Dermis blood vessel endothelial cell (primary cell): ENCODE measurements at places on chromosomes 2 and 18. TPM values are rescaled to one million over a fixed set of nuclear protein-coding genes. Genes with fewer than 3 reads are reported as not detected.

GRCh38 chr18:37006742-37007141 is 177.8 kb downstream of the KIAA1328 start:
- DNase-seq: no peak

DNA sequence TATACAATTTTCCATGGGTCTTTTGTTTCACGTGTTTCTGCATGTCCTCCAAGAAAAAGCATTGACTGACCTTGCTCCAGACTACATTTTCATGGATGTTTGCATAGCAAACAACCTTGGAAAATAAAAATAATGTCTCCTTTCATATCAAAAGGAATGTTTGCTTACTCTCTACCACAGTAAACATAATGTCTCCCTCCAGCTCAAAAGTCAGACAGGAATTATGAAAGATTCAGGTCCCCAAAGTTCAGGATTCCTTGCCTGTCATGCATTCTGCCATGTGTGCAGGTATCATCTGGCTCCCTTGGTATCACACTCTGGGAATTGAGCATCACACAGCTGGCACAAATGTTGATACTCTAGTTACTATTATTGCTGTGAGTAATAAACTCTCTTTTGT is 103.1 kb upstream of the ZC3H15 start:
- DNase-seq: no peak

DNA sequence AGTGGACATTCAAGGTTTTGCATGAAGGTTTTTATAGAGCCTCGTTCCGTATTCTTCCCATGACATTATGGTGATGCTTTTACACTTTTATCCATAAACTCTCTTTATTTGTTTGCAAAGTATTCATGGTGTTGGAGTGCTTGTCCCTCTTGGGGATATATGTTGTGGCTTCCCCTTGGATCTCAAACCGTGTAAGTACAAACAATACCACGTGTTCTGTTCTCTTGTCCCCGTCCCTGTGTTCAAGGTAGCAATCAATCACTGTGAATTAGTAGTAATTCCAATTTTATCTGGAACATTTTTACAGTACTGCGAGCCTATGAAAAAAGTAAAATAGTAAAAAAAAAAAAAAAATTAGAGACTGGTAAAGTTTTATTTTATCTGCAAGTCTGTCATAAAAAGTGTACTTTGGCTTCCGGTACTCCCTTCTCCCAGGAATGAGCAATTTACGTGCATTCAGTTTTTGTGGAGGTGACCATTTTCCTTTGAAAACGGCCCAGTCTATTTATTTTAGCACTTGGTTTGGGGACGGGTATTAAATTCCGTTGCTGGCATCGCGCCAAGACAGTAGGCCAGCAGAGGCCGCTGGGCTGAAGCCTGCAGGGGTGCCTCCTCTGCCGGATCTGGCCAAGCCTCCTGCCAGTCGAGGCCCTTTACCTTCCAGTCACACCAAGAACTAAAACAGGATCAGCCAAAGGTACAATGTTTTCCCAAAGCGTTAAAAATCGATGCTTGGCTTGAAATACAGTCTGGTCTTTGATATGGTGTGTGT is 175.7 kb downstream of the SOCS6 start:
- peak; percentile 74 for DNase-seq

- DNase-seq: peak; percentile 28
These were observed 1.3 kb upstream of the LYPD6 start for GRCh38 chr2:149329068-149329467.

GRCh38 chr2:64325852-64326577 is 127.9 kb upstream of the LGALSL start:
- no peak for DNase-seq

DNA sequence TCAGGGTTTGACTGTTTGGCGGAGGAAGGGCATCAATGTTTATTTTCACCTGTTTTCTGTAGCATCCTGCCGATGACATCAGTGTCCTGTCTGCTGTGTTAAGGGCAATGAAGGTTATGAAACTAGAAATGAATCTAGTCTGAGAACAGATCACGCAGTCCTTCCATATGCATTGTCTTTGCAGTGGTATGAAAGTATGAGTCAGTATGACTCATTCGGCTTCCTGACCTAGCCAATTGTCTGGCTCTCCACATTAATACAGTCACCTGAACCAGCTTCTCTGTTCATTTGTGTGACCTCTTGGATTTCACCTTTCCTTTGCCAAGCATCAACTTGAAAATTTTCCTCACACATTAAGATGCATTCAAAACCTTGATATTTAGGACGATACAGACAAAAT is 353.8 kb downstream of the RND3 start:
- DNase-seq: peak; percentile 99

- no peak for DNase-seq
These were observed 32.2 kb downstream of the SPATS2L start for GRCh38 chr2:200338692-200339091.

DNA sequence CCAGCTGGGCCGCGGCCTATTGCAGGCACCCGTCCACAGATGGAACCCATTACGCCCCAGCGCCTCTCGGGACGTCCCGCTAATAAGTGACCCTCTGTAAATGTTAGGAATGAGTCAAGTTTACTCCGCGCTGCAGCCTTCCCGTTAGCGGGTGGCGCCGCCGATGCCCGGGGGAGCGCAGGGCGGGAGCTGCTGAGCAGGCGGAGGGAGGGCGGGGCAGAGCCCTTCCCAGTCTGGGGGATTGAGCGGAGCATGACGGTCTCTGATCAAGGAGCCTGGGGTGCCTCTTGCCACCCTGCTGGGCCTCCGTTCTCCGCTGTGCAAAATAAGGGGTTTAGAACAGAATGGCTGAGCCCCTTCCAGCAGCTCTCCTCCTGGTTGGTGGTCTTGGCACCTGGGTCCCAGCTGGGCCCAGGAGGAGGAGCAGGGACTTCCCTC is 10.5 kb downstream of the CROCC2 start:
- DNase-seq: peak; percentile 19

GRCh38 chr2:99974275-99974674 is 168.1 kb downstream of the AFF3 start:
- no peak for DNase-seq

ANKRD53 gene
- 0.51 and 0.74 TPM in 2 replicates for total RNA-seq
